Activated CD4-positive, alpha-beta memory T cell treated with anti-CD3 and anti-CD28 coated beads for 36 hours (primary cell): ENCODE measurements at places on chromosomes 16 and 17.

DNA sequence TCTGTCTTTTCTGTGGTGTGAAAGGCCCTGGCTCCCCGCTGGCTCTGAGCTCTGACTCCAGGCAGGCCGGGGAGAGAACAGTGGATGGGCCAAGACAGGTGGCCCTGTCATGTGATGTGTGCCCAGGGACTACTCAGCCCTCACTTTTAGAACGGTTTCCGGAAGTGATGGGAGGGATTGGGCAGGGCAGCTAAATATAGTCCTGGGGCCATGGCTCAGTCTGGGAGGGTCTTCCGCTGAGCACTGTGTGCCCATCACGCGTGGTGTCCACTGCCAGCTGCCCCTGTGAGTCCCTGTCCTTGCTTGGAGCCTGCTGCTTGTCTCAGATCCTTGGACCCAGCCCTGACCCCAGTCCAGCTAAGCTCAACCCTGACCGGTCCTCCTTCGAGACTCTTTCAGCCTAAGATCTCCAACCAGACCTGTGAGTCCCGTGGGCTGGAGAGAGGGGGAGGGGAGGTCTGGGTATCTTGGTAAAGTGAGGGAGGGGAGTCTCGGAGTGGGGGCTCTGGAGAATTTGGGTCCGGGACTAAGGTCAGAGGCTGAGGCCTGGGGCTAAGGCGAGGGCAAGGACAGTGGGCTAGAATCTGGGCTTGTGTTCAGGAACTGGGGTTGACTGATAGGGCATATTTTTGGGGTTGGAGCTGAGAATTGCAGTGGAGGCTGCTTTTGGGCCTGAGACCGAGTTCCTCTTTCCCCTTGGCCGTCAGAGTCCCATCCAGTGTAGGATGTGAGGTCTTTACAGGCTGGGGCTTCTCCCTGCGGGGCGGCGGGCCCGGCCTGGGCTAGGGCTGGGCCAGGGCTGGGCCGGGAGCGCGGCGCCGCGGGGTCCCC is at the start of gene TRIM72:
Gene TRIM72, plus strand, starts transcription at position 243 of the 831 bp plus-strand sequence. CDS start 620 bp downstream, outside the sequence.
- no peak for DNase-seq

GRCh38 chr16:85461814-85462713 is 151.1 kb upstream of the GSE1 start:
- DNase-seq = peak; percentile 13

DNA sequence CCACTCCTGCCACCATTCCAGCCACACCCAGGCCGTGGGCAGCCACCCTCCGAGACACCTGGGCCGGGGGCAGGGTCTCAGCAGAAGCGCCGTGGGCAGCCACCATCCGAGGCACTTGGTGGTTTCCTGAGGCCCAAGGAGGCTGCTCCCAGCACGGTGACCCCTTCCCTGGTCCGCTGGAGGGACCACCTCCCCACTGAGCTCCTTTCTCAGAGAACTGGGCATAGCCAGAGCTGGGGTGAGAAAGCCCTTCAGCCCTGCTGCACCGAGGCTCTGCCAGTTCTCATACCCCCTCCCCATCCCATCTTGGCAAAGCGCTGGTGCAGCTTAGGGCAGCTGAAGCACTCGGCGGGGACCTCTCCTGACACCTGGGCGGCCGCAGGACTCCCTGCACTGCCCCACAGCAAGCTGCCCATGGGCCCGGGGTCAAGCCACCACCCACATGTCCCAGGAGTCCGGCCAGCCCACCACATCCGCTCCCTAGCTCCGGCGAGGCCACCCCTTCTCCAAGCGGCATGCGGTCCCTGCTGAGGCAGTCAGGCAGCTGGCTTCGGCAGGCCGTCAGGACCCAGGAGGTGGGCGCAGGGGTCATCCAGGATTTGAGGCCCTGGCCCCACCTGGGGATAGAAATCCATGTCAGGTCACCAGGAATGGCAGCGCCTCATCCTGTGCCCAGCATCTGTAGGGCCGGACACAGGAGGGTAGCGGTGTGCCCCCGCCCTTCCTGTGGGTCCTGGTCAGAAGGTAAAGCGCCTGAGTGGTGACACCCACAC is 1.3 kb upstream of the CYBA start:
- DNase-seq = no peak

DNA sequence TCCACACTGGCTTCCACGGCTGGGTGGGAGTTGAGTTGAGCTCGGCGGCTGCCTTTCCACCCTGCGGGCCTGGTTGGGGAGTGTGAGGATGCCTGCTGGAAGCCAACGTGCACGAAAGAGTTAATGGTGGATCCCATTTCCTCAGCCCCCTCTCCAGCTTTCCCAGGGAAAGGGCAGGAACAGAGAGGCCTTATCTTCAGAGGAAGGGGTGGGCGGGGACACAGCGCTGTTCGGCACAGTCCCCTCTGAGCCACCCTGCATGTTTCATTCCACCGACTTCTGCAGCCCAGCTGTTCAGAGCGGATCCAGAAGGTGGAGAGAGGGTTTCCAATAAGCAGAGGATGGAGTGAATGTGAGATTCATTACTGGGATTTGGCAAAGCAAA is 295.3 kb downstream of the SEC14L1 start:
- DNase-seq = no peak

GRCh38 chr17:47844814-47845715 is 4.0 kb upstream of the SCRN2 start:
- DNase-seq = no peak

- DNase-seq = no peak
Observed at GRCh38 chr17:6524520-6524919, 31.8 kb downstream of the PITPNM3 start.

DNA sequence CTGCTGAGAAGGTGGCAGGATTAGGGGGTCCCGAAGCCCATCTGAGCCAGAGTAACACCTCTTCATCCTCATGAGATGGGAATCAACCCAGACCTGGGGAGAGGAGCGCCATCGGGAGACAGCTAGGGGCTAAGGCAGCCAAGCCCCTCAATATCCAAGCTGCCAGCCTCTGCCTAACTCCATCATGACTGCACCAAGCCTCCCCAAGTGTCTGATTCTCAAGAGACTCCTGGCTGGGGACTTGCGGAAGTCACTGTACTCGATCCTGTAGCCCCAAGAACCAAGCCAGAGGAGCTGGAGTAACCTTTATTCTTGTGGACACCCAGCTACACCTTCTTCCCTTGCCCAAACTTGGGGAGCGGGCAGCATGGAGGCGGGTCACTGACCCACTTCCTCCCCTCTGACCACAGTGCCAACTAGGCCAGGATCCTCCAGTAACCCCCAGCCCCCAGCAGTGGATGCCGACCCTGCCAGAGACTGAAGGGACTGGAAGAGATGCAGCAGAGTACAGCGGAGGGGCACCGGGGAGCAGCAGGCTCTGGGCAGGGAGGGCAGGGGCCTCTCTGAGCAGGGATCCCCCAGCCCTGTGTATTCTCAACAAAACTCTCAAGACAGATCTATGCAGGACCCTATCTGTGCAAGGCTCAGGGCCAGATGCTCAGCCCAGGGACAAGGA is 13.3 kb downstream of the HDAC5 start:
- no peak for DNase-seq

GRCh38 chr16:50210266-50211038 is 55.9 kb upstream of the ADCY7 start:
- DNase-seq = peak; percentile 80

- no peak for DNase-seq
Observed at GRCh38 chr16:29986231-29986630, 9.2 kb downstream of the HIRIP3 start.

GRCh38 chr16:64962786-64963185 is 159.1 kb downstream of the CDH11 start:
- no peak for DNase-seq

GRCh38 chr16:15782573-15783365 is 74.1 kb downstream of the MYH11 start:
- peak; percentile 15 for DNase-seq

GRCh38 chr17:58412961-58413586 is 4.3 kb downstream of the RNF43 start:
- DNase-seq = no peak

GRCh38 chr17:75927286-75927922 is 13.4 kb downstream of the FBF1 start:
- no peak for DNase-seq

DNA sequence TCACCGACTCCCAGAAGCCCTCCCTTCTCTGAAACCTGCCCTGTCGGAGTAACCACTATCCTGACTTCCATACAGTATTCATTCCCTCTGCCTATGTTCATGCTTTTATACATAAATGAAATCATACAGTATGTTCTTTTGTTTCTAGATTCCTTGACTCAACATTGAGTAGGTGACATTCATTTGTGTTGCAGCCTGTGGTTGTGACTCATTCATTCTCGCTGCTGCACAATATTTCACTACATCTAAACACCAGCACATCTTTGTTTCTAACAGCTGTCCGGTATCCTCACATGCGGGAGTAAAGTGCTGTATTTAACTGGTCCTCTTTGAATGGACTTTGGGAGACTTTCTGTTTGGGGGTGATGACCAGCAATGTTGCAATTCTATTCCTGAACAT is 135.0 kb upstream of the FOXF1 start:
- DNase-seq = no peak

GRCh38 chr17:45715787-45716186 is 68.3 kb upstream of the CRHR1 start:
- no peak for DNase-seq

DNA sequence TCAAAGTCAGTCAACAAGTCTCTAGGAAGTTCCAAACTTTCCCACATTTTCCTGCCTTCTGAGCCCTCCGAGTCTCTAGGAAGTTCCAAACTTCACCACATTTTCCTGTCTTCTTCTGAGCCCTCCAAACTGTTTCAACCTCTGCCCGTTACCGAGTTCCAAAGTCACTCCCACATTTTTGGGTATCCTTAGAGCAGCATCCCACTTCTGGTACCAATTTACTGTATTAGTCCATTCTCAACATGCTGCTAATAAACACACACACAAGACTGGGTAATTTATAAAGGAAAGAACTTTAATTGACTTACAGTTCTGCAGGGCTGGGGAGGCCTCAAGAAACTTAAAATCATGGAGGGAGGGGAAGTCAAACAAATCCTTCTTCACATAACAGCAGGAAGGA is 169.0 kb upstream of the HS3ST3A1 start:
- no peak for DNase-seq

DNA sequence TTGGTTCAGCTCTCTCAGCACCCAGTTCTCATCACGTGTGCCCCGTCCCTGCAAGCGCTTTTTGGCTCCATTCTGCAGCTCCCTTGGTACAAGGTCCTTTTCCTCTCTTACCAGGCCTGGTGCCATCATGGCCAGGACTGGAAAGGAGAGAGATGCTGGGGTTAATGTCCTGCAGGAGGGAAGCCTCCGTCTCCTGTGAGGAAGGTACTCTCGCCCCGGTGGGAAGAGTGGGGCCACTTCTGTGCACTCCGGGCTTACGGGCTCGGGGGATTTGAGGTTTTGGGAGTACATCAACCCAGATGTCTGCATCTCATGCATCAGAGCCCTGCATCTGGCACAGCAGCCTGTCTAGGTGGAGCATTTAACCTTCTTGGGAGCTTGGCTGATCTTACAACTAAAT is 10.1 kb downstream of the CTRB2 start:
- DNase-seq = no peak

DNA sequence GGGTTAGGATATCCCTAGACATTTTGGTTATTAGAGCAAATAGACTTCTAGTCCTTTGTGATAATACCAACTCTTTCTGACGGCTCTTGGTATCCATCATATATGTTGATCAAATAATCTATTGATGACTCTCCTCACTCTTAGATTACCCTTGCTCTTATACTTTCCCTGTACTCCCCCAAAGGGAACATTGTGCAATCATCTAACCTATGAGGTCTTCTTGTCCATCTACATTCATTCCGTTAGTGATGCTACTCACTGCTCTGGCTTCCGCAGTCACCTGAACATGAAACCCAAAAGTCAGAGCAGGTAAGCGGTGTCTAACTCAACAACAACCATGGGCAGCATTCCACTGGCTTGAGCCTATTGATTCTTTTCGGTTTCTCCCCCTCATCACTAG is 223.7 kb upstream of the SALL1 start:
- DNase-seq = no peak
